Breast epithelium (tissue), 4 donors: ENCODE measurements at places on chromosomes 16 and 17.

DNA sequence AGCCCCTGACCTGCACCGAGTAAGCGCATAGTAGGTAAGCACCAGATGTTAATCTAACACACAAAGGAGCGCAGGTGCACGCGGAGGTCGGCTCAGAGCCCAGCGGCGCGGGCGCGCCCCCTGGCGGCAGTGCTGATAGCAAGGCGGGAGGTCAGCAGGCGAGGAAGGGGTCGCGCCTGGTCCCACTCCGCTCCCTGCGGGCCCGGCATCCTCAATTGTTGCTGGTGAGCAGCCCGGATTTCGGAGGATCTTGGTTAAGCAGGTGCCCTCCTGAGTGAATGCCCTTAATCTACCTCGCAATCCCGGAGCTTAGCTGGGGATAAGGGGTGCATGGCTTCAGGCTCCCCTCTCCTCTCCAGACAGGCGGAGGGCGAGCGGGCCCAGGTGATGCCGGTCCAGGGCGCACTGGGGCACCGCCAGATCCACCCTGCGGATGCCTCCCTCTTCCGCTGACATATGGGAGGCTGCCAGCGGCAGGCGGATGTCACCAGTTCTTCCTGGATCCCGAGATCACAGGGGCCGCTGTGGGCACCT, 4.0 kb upstream of the WNT3 start:
- H3K4me1 ChIP-seq, result peaks cover 5% of the 10 kb centered on the region
- H3K27ac ChIP-seq, result no peak overlapping the region
- no peak overlapping the region for H3K4me3 ChIP-seq
- no peak for DNase-seq
- H3K27me3 ChIP-seq, result no peaks in the 10 kb centered on the region
- no peaks in the 10 kb centered on the region for H3K36me3 ChIP-seq

GRCh38 chr16:88197481-88198456, 185.0 kb upstream of the ZNF469 start:
- no peak overlapping the region for H3K4me3 ChIP-seq
- H3K36me3 ChIP-seq, result no peaks in the 10 kb centered on the region
- DNase-seq, result no peak
- no peaks in the 10 kb centered on the region for H3K27me3 ChIP-seq
- no peaks in the 10 kb centered on the region for H3K4me1 ChIP-seq

GRCh38 chr16:57949595-57950238, 21.2 kb downstream of the CNGB1 start:
- no peaks in the 10 kb centered on the region for H3K4me1 ChIP-seq
- H3K27ac ChIP-seq, result no peak overlapping the region
- H3K4me3 ChIP-seq, result no peak overlapping the region
- no peaks in the 10 kb centered on the region for H3K27me3 ChIP-seq
- no peaks in the 10 kb centered on the region for H3K36me3 ChIP-seq

GRCh38 chr16:24854607-24855171, 8.9 kb downstream of the SLC5A11 start:
- H3K4me1 ChIP-seq, result no peaks in the 10 kb centered on the region
- no peaks in the 10 kb centered on the region for H3K27me3 ChIP-seq
- H3K27ac ChIP-seq, result no peak overlapping the region
- no peak for DNase-seq
- no peak overlapping the region for H3K4me3 ChIP-seq

GRCh38 chr16:81136390-81137335, 40.5 kb upstream of the GCSH start:
- no peaks in the 10 kb centered on the region for H3K27me3 ChIP-seq
- H3K4me3 ChIP-seq, result peak overlapping the region; percentile 11
- H3K27ac ChIP-seq, result peak overlapping the region; percentile 84
- H3K4me1 ChIP-seq, result no peaks in the 10 kb centered on the region
- peak; percentile 37 for DNase-seq
- H3K36me3 ChIP-seq, result no peaks in the 10 kb centered on the region

DNA sequence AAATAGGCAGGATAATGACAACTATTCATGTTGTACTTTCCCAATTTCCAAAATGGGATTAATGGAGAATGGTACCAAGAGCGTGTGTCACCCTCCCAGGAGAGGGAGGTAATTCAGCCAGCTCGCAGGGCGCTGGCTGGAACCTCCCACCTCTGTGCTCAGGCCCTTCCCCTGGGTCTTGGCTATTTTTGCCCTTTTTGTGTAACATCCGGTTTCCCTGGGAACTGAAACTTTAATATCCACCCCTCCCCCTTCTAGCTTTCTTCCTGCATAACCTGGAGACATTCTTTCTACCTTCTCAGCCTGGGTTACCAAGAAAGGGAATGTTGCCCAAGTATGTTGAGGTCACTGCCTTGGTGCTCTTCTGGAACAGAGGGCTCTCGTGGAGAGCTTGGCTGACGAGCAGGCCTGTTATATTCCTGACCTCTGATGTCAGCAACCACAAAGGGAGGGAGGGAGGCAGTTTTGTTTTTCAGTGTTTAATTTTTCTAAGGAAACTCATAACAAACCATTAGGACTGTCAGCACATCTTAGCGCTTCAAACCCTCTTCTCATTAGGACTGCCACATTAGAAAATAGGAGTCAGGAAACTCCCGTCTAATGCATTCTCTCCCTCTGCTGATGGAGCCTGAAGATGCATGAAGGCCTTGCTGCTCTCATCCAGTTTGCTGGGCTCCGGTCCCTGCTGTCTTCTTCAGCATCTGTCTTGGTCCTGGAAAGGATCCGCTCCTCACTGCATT, 25.6 kb downstream of the ITGB3 start:
- no peaks in the 10 kb centered on the region for H3K36me3 ChIP-seq
- DNase-seq, result no peak
- no peaks in the 10 kb centered on the region for H3K27me3 ChIP-seq
- no peak overlapping the region for H3K4me3 ChIP-seq

DNA sequence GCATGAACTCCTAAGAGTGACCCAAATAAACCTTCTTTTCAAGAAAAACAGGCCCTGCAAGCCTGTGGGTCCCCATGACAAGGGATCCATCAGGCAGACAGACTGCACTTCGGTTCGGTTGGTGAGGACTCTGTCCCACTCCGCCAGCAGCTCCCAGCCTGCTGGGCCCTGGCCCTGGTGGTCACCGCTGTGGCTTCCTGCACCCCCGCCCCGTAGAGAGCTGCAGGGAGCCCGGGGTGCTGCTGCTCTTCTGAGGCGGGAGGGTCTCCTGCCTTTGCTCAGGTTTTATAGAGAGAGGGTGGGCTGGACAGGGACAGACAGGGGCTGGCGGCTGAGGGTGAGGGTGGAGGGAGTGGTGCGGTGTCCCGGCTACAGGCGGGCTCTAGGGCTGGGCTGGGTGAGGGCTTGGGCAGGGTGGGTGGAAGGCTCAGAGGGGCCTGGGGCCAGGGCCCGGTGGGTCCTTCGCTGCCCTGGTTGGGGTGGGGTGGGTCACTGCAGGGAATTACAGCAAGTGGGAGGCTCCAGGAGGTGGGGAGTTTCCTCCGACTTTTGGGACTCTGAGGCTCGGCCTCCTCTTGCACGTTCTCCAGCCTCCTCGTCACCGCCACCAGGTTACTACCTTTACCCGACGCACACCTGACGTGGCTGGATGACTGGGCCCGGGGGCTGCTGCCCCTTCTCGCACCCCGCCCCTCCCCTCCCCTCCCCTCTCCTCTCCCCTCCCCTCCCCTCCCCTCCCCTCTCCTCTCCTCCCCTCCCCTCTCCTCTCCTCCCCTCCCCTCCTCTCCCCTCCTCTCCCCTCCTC, 90.2 kb upstream of the CBX4 start:
- no peak overlapping the region for H3K27ac ChIP-seq
- H3K27me3 ChIP-seq, result peaks cover 52% of the 10 kb centered on the region
- H3K4me1 ChIP-seq, result no peaks in the 10 kb centered on the region
- DNase-seq, result no peak

DNA sequence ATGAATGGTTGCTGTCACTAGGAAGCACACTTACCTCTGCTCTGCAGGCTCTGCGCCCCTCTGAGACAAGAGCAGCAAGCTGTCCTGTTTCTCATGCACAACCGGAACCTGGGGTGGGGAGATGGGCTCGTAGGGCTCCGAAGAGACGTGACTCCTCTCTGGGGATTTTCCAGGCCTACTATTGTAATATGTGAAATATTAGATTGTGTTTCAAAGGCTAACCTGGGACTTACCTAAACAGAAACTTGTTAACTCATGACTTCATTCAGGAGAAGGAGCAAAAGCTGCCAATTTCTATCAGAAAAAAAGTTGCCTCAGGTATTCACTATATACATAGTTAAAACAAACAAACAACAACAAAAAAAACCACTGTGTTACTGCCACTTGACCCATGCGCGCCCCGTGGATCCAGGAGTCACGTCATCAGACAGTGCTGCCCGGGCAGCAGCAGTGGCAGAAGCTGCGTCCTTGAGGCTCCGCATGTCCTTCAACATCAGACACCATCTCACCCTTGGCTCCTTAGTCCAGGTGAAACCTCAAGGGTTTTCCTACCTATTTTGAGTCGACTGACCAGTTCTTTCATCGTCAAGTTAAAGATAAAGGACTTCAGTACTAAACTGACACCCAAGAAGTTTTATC, 49.3 kb downstream of the TTC19 start:
- H3K27ac ChIP-seq, result no peak overlapping the region
- peaks cover 9% of the 10 kb centered on the region for H3K36me3 ChIP-seq
- no peak overlapping the region for H3K4me3 ChIP-seq
- no peaks in the 10 kb centered on the region for H3K4me1 ChIP-seq

DNA sequence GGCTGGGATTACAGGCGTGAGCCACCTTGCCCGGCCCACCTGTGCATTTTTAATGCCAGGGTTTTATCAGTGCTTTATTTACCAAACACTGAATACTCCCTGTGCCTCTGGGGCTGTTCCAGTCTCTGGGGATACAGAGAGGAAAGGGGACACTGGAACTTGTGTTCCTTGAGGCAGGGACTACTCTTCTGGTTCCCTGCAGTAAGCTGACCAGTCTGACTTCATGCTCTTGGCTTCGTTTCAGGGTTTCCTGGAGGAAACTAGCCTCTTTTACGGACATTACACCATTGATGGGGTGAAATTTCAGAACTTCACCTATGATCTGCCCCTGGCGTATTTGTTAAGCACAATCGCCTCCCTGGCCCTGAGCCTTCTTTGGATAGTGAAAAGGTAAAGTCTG, 37.4 kb upstream of the COQ7 start:
- H3K36me3 ChIP-seq, result no peaks in the 10 kb centered on the region
- no peaks in the 10 kb centered on the region for H3K4me1 ChIP-seq
- DNase-seq, result no peak
- H3K27ac ChIP-seq, result no peak overlapping the region
- H3K4me3 ChIP-seq, result no peak overlapping the region

DNA sequence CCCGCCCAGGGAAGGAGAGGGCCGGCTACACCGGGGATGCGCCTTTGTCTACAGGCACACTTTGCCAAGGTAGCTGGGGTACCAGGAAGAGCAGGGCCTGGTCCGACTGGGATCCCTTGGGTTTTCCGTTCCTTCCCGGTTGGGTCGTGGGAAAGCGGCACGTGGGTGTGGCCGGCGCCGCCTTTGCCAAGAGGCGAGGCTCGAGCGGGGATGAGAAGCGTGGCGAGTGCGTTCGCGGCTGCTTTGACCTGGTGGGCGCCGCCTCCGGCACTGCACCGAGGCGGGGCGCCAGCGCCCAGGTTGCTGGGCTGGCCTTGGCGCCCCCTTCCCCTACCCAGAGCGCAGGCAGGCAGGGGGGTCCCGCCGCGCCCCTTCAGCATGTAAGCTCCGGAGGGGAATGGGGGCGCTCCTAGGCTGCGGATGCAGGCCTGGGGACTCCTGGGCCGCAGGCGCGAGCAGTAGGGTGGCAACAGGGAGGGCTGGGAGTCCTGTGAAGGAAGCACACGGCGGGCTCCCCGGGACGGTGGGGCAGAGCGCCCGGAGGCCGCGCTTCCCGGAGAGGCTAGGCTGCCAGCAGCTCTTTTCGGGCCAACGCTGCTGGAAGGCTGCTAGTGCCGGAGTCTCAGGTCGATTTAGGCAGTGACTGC, 2.0 kb downstream of the HAS3 start:
- H3K4me3 ChIP-seq, result peak overlapping the region; percentile 63
- peak overlapping the region; percentile 11 for H3K27ac ChIP-seq
- H3K4me1 ChIP-seq, result peaks cover 11% of the 10 kb centered on the region
- H3K27me3 ChIP-seq, result peaks cover 3% of the 10 kb centered on the region

GRCh38 chr17:44217738-44218343, 1.6 kb downstream of the UBTF start:
- no peak for DNase-seq
- peak overlapping the region; percentile 72 for H3K4me3 ChIP-seq
- no peaks in the 10 kb centered on the region for H3K27me3 ChIP-seq
- no peaks in the 10 kb centered on the region for H3K36me3 ChIP-seq
- H3K27ac ChIP-seq, result peak overlapping the region; percentile 97

- peak within 1 kb of the TSS; percentile 70 for H3K27ac ChIP-seq
- no peaks in the 10 kb centered on the region for H3K27me3 ChIP-seq
- H3K4me1 ChIP-seq, result peaks cover 7% of the 10 kb centered on the region
- peak; percentile 65 for DNase-seq
- H3K4me3 ChIP-seq, result peak within 1 kb of the TSS; percentile 92
Measured at GRCh38 chr17:44708401-44709263, at the start of gene DBF4B. Gene DBF4B, plus strand, starts transcription at chr17:44708665. Its CDS starts 156 bp downstream, at chr17:44708821.

- no peak overlapping the region for H3K4me3 ChIP-seq
- H3K27me3 ChIP-seq, result no peaks in the 10 kb centered on the region
- no peak for DNase-seq
- no peak overlapping the region for H3K27ac ChIP-seq
Measured at GRCh38 chr17:40060887-40061608, 1.7 kb upstream of the THRA start.

DNA sequence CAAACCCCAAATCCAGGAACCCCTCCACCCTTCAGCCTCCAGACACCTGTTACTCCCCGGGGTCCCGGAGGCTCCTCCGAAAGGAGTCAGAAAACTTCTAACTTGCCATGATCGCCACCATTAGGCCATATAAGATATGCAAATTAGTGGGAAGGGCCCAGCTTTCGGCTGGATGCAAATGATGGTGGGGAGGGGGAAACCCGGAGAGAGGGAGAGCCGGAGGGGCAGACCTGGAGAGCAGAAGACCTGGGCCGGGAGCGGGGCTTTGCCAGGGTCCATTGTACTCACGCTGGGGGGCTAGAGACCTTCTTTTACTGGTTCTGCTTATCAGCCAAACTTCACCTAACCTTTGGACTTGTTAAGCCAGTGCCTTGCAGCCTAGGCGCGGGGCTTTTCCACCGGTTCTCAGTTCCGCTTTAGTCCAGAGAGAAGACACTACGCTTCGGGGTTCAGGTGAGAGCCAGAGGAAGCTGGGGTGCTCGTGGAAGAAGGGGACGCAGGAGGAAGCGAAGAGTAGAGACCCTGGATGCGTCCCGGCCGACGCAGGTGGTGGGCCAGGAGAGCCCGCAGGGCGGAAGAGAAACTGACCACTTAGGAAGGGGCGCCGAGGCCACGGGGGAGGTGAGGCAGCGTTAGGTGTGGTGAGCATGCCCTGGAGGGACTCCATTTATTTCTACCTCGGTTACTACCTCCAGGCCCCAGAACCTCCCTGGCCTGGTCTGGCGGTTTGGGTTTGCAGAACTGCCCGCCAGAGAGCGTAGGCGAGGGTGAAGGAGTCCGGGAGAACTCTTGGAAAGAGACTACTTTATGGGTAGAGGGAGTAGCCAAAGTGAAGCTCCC, at the start of gene HNF1B:
HNF1B (minus strand) TSS at position 99 of the 840 bp plus-strand sequence. CDS start 175 bp downstream, outside the sequence.
- DNase-seq, result no peak
- H3K4me1 ChIP-seq, result peaks cover 16% of the 10 kb centered on the region
- H3K27ac ChIP-seq, result no peak within 1 kb of the TSS
- H3K4me3 ChIP-seq, result peak within 1 kb of the TSS; percentile 61
- H3K36me3 ChIP-seq, result no peaks in the 10 kb centered on the region
